Activated CD8-positive, alpha-beta memory T cell treated with anti-CD3 and anti-CD28 coated beads for 1 hour (primary cell): ENCODE measurements at places on chromosomes 1 and 21.

GRCh38 chr1:180229483-180230415, at the start of gene LHX4:
Gene LHX4 (plus strand): TSS chr1:180230264. CDS start chr1:180230530, 266 bp downstream.
- no peak for DNase-seq

DNA sequence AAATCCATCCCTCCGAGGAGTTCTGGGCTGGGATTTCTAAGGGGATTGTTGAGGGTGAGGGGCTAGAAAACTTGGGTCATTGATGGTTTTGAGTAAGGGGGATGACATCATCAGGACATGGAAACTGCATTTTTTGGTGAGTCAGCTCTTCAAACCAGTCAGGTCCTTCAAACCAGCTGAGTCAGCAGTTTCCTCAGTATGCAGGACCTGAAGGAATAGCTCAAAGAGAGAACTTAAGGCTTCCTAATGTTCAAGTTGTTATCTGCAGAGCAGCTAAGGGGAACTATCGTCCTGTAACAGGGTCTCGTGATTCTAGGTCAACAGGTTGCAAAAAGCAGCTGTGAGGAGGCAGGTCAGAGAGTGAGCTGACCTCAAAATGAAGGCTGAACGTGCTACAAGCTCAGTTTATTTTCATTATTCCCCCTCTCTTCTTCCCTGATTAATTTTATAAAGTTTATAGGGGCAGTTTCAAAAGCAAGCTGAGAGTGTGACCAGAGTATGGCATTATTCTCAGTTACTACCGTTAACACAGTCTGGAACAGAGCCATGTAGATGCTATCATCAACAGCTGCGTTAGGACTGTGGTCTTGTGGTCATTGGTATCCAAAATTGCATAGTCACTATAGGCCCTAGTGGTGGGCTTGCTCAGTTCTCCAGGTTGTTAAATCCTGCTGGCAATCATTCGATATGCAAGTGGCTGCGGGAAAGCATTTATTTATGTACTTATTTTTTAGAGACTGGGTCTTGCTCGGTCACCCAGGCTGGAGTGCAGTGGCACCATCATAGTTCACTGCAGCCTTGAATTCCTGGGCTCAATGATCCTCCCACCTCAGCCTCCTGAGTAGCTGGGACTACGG, 10.7 kb upstream of the SDC3 start:
- DNase-seq = no peak

DNA sequence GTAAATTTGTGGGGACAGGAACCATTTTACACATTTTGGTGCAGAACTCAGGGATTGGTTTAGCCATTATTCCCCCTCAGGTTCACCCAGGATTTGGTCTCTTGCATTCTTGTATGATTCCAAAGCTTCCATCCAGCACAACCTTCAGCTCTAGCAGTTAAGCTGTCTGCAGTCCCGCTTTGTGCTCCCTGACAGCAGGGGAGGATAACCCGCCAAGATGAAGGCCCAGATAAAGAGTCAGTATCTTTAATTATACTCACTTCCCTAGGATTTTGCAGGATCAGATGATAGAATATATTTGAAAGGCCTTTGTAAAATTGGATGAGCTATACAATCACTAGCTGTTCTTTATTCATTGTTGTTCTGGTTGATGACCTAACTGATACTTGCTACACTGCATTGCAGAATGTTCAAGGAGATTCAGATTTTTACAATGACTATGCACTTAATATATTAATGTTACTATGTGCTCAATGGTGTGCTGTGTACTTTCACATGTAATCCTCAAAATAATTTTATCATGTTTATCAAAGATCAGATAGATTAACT, 49.8 kb downstream of the SLC16A1 start:
- no peak for DNase-seq

DNA sequence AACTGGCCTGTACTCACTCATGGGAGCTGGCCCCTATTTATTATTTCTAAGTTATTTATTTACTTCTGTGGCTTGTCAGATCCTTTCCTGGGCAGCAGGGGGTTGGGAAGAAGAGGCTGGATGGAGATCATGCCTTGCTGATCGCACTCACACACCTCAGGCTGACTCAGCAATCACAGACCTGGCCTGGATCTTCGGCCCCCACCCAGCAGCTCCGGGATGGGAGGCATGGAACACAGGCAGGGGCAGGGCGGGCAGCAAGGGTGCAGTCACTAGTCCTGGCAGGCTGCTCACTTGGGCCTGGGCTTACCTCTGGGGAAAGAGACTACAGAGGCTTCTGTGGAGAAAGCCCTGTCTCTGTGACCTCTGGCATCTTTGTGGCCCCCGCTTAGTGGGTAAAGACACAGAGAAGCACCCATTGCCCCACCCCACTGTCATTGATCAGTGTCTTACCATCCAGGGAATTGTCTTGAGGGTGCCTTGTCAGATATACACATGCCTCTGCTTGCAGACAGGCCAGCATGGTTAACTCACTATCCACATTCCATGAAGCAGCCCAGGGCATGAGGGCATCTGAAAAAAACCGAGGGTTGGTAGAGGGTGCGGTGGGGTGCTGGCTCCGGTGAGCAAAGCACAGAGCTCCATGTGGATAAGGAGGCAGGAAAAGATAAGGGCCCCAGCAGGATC, 3.7 kb downstream of the ARTN start:
- no peak for DNase-seq

GRCh38 chr1:114011796-114012195, 32.5 kb downstream of the OLFML3 start:
- DNase-seq = no peak
